ENCODE measurements at places on chromosomes 7 and 10.

DNA sequence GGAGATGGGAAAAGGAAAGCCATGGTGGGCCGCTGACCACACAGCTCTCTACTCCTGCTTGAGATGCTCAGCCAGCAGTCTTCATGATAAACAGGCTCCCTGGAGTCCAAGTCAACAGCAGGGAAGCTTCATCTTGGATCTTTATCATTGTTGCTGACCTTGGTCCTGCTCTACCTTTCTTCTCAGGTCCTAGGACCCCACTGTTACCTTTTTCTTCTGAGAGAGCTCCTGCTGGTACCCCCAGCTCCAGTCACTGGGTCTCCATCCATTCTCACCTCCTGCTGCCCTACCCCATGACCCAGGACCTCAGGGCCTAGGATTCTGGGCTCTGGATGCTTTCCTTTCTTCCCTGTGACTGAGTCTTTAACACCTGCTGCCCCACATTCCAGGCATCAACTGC is 5.2 kb upstream of the CRTAC1 start:
- no peak for DNase-seq

DNA sequence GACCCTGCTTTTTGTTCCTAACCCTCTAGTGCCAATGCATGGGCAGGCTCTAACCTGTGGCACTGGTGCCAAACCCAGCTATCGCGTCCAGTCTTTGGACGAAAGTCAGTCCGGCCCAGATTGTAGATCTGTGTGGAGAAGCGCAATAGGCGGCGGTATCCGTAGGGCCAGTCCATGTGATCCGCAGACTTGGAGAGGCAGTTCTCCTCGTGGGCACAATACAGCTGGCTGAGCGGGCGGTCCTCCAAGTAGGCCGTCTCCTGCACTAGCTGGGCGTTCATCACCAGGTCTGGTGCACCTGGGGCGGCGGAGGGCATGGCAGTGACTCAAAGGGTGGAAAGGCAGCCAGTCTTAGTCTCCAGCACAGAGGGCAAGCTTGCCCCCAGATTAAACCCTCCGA is 14.5 kb downstream of the LOXL4 start:
- DNase-seq: no peak

- DNase-seq: no peak
These were observed 64.8 kb downstream of the RBM20 start for GRCh38 chr10:110708776-110709443.

DNA sequence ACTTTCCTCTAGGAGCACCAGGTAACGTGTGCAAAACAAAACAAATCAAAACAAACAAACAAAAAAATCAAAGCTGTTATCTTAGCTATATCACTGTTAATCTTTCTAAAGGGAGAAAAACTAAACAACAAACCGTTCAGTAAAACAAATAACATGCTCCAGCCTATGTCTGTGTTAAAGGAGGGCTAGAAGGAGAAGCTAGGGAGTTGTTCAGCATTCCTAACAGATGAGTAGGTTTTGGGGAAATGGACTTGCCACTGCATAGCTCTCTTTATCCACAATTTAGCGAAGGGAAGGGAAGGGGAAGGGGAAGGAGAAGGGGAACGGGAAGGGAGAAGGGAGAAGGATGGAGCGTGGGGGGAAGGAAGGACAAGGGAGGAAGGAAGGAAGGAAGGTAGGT is 134.2 kb upstream of the AKR1E2 start:
- DNase-seq: no peak

- DNase-seq: no peak
These were observed 77.3 kb downstream of the CDC14C start for GRCh38 chr7:49001610-49002033.

- no peak for DNase-seq
These were observed 51.9 kb upstream of the PRKAR1B start for GRCh38 chr7:778968-779451.

DNA sequence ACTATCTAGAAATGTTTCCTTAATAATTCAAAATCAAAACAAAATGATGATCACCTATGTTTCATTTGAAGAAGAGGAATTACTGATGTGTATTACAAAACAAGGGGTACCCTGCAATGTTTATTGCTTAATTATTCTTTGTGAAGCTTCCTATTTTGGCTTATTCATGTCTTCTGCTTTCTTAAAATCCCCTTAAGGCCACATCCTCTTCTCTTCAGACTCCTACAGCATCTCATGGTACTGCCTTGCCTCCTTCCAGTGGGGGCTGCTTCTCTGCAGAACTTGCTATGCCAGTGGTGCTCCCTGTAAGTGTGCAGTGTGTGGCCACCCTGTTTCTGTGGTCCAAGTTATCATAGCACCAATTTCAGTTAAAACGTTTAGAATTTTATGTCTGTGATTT is 35.0 kb downstream of the CCDC146 start:
- DNase-seq: no peak

DNA sequence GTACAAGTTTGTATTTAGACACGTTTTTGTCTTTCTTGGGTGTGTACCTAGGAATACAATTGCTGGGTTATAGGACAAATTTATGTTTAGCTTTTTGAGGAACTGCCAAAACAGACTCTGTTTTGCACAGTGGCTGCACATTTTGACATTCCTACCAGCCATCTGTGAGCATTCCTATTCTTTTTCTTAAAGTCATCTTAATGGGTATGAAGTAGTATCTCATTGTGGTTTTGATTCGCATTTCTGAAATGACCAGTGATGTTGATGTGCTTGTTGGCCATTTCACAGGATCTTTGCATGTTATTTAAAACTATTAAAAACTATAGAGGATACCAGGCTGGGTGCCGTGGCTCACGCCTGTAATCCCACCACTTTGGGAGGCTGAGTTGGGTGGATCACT is 32.6 kb upstream of the IL15RA start:
- DNase-seq: no peak

GRCh38 chr10:29826801-29827450 is 192.2 kb upstream of the SVIL start:
- DNase-seq: no peak

DNA sequence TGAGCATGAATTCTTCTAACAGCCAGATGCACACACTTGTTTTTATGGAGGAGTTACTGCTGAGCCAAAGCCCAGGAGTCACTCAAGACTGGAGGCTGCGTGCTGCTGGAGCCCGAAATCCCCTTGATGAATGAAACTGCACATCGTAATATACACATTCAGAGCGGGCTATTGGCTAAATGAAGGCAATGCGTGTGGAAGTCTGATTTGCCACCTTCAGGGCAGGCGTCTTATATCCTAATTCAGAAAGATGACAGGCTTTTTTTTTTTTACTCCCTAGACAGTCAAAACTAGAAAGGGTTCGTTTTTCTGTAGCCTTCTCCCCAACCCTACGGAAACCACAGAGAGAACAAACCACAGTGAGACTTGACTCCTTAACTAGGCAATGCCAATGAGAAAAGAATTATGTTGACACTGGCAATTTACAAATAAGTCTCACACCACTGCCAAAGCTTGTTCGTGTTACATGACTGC is 227.2 kb upstream of the KLF14 start:
- no peak for DNase-seq

DNA sequence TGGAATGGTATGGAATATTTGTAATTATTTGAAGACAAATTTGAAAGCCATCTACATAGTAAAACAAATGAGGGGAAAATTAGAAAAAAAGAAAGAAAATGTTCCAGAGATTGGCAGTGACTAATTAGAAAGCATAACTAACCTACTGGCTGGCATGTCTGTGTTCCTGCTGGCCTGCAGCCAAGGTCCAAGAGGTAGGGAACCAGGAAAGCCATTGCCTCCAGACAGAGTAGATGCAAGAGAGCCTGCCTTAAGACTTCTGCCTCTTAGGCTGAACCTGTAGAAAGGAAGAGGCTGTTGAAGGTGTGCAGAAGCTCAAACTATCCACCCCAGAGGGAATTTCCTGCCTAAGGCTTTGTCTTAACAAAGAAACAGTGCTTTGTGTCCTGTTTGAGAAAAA is 982.0 kb downstream of the SORCS1 start:
- no peak for DNase-seq

- no peak for DNase-seq
These were observed 17.8 kb downstream of the SCD start for GRCh38 chr10:100364735-100365391.

DNA sequence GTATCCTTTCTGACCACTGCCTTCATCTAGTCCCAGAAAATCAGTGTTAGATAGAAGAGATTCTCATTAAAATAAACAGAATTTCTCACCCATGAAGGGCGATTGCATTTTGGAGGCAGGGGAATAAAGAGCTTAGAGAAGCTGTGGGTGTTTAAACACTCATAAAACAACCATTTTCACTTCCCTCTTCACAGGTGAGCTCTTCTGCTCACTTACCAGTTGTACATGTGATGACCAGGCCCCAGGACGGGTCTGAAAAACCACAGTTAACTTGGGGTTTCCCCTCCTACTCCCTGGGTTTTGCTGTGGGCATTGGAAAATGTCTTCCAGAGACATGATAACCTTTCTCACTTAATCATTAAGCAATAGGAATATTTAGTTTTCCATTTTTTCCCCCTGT is 411.6 kb upstream of the DPP6 start:
- DNase-seq: no peak

DNA sequence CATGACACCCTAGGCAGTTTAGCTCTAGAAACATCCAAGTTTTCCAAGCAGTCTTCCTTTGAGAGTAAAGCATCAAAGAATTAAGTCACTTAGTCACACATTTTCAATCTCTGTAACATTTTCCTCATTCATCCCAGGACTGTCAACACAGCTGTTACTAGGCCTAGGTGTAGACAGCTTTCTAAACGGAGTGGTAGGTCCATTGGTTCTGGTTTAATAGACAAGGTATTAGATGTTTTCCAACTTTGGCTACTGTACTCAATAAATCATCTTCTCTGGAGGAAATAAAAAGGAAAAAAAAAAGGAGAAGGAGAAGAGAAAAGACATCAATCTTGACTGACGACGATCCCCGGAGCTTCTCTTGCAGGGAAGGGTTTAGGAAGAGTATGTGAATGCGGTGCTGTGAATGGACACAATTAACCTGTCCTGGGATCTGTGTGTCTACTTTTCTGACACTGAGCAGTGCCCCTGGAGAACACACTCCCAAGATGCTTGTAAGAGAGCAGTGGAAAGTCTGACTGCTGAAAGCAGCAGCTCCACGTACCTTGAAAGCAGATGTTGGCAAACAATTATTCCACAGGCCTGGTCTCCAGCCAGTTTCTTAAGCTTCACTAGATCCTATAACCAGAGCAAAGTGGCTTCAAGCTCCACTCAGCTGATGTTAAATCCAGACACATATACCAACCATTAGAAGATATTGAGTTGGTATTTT is 59.1 kb downstream of the CXCL12 start:
- DNase-seq: no peak

DNA sequence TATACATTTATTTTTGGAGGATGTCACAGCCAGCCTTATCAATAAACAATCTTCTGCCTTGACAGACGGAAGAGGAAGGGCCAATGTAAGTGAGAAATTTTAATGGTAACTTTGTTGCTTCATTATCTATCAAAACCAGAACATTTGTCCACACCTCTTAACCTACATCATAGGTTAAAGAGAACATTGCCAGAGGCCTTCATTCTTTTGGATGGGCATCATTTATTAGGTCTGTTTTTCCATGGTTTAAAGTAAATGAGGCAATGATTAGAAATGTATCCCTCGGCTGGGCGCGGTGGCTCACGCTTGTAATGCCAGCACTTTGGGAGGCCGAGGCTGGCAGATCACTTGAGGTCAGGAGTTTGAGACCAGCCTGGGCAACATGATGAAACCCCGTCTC is 29.5 kb upstream of the PAPSS2 start:
- DNase-seq: no peak
